ENCODE measurements at places on chromosomes 5 and 9. TPM values are rescaled to one million over a fixed set of nuclear protein-coding genes. Genes with fewer than 3 reads are reported as not detected.

Gene GABRA1
- not detected for total RNA-seq

DNA sequence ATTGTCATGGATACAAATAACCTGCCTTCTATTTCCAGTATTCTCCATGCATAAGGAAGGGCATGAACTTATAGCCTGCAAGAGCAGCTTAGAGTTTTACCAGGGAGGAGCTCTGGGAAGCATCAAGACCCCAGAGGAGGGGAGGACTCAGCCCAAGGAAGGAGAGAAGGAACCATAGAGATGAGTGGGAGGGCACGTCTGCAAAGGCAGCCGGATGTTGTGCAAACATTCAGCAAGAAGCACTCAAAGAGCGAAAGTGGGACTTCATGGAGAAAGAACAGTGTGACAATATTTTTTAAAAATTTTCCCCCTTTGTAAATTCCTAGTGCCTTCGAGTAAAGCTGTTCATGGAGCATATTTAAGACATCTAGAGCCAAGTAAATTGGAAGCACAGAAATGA lies 270.1 kb upstream of the PTGER4 start:
- DNase-seq = no peak

GRCh38 chr9:90927496-90927895 lies 125.9 kb downstream of the SYK start:
- DNase-seq = no peak

Gene OR1L4
- not detected for total RNA-seq

- DNase-seq = no peak
Measured at GRCh38 chr5:1316588-1317340, 21.9 kb upstream of the TERT start.
